ENCODE measurements at places on chromosomes 1 and 21. TPM values are rescaled to one million over a fixed set of nuclear protein-coding genes. Genes with fewer than 3 reads are reported as not detected.

The MNDA gene
- total RNA-seq = not detected

The C8A gene
- total RNA-seq = not detected

The FOXO6 gene
- total RNA-seq = 0.38 TPM

The CFHR5 gene
- total RNA-seq = not detected

The MATN1 gene
- not detected for total RNA-seq
